Breast epithelium (tissue), 4 donors: ENCODE measurements at places on chromosomes 1 and 21. TPM values are rescaled to one million over a fixed set of nuclear protein-coding genes. Genes with fewer than 3 reads are reported as not detected.

GRCh38 chr1:53949023-53949990 is 3.2 kb downstream of the LRRC42 start:
- no peak for DNase-seq

DNA sequence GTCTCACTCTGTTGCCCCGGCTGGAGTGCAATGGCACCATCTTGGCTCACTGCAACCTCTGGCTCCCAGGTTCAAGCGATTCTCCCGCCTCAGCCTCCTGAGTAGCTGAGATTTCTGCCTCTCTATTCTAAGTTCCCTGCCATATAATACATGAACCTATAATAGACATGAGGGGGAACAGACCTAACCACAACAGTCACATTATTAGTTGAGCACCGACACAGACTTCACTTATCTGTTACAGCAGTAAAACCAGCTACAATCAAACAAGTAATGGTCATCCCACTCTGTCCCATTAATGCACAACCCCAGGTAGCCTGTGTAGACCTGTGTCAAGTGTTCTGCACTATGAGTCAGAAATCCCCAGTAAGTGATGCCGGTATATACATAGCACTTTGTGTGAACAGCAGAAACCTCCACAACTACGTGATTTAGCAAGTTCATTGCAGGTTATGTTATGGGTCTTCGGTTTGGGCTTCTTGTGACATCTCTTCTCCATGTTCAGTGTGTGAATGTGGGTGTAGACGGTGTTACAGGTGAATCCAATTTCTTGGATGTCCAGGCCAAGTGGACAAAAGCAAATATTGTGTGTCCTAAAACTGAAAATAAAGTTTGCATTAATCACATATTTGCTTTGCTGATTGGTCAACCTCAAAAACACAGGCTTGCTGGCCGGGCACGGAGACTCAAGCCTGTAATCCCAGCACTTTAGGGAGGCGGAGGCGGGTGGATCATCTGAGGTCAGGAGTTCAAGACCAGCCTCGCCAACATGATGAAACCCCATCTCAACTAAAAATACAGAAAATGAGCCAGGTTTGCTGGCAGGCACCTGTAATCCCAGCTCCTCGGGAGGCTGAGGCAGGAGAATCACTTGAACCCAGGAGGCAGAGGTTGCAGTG is 3.6 kb downstream of the MMACHC start:
- DNase-seq = no peak

- no peak for DNase-seq
Measured at GRCh38 chr1:1260843-1261560, 12.7 kb downstream of the UBE2J2 start.

The C8B gene
- not detected for total RNA-seq

The FCRL6 gene
- total RNA-seq = 0.80 TPM

- no peak for DNase-seq
Measured at GRCh38 chr1:203675596-203676347, 49.1 kb downstream of the ATP2B4 start.

GRCh38 chr1:158020886-158021620 is 27.6 kb downstream of the KIRREL1 start:
- DNase-seq = no peak
